ENCODE measurements at places on chromosomes 4 and X. TPM values are rescaled to one million over a fixed set of nuclear protein-coding genes. Genes with fewer than 3 reads are reported as not detected.
A peak's percentile ranks its signal among the peaks of the same experiment; 100 is the strongest.

- DNase-seq, result no peak
Measured at GRCh38 chr4:125044886-125045285, 269.9 kb upstream of the FAT4 start.

- DNase-seq, result no peak
Measured at GRCh38 chrX:82961129-82961528, 547.0 kb upstream of the POU3F4 start.

DNA sequence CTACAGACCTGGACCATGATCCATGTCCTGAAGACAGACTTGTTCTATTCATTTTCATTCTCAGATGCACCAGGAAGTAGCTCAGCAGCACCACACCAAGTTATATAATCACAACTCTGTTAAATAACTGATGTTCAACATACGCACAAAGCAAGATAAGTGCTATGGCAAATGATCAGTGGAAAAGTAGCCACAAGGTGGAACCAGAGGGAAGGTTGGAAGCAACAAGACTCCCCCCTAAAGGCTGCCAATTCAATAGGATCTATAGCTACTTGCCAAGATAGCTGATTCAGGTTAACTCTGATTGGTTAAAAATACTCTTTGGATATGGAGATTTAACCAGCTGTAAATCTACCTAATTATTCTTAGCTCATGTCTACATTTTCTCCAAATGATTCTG, 23.7 kb upstream of the FAM47B start:
- no peak for DNase-seq

- DNase-seq, result peak; percentile 6
Measured at GRCh38 chr4:20773144-20773997, 73.1 kb downstream of the PACRGL start.

DNA sequence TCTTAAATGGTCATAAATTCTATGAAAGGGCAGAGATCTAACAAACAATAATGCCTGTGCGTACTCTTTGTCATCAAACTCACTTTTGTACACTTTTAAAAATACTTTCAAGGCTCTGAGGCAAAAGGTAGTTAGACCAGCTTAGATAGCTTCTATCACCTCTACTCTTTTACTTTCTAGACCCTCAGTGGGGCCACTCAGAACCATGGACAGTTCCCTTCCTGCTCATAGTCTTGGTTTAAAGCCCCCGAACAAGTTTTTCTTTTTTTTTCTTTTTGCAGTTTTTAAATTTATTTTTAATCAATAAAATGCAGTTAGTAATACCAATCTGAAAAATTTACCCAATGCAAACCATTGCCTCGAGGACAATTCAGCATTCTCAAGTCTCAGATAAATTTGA, 460.5 kb upstream of the CNKSR2 start:
- DNase-seq, result no peak

DNA sequence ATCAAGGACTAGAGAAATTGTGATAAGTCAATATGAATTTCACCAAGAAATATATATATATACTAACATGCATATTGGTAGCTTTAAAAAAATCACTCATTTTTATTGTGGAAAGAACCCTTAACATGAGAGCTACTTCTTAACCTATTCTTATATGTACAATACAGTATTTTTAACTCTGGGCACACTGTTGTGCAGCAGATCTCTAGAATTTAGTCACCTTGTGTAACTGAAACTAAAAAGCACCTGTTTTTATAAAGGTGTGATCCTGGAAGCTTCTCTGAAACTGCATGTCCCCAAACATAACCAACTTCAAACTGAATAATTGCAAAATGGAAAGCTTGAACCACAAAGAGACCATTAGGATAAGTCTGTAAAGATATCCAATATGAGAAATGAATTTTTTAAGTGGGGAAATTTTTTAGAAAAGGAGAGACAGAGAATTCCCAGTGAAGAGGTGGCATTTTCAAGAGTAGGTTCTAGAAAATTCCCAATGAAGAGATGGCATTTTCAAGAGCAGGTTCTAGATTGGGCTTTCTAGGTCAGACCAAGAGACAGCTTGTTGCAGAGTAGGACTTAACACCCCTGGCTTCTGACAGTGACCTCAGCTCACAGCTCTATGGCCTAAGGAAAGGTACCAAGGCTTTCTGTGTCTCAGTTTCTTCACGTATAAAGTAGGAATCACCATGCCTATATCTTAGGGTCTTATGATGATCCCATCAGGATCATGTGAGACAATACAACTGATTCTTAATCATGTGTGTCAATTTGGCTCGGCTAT, 22.0 kb upstream of the PPARGC1A start:
- DNase-seq, result no peak

The CFAP99 gene
- total RNA-seq, result not detected

The CDS1 gene
- 0.72 TPM for total RNA-seq

All from naive thymus-derived CD4-positive, alpha-beta T cell (primary cell).